ENCODE measurements at places on chromosomes 6 and 20.
A peak's percentile ranks its signal among the peaks of the same experiment; 100 is the strongest.

DNA sequence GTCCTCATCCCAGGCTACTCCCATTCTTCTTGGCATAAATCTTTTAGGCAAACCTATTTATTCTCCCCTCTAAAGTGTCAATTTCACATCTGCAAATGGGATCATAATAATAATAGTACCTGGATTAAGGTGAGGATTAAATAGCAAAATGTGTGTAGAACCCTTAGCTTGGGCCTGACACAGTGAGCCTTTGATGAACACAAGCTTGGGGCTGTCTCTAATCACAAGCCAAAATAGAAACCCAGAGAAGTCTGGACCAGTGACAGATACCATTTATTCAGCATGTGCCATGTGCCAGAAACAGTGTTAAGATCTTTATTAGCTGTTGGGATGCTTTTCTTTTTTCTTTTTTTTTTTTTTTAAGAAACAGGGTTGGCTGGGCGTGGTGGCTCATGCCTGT is 14.9 kb upstream of the PARD6B start:
- DNase-seq: no peak

GRCh38 chr6:96837081-96837971 is at the start of gene GPR63:
Gene GPR63 (minus strand): TSS chr6:96837477. CDS start chr6:96799731, 37,746 bp downstream.
- peak; percentile 87 for DNase-seq

- no peak for DNase-seq
These were observed 230.1 kb downstream of the SAMD5 start for GRCh38 chr6:147738516-147739162.

DNA sequence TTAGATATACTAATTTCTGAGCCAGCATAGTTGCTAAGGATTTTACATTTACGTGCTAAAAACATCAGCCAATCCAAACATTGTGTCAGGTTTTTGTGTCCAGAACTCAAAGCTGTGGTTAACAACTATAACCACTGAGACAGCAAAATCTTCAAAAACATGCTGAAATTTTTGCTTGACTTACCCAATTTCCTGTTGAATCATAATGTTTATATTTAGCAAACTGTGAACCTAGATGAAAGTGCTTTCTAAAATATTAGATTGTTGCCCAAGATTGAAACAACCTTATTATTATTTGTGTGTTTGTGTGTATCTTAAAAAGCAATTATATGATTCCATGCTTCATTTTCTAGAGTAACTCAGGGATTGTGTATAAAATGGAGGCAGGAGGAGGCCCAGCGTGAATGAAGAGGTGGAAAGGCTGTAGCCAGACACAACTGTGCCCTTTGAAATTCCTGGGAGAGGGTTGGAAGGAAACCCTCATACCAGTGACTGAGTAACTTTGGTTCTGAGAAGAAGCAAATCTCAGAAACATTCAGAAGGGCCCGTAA is 48.0 kb downstream of the ARMC2 start:
- no peak for DNase-seq

GRCh38 chr6:71589254-71589653 is 297.1 kb upstream of the RIMS1 start:
- DNase-seq: no peak
